Psoas muscle (tissue), 8 donors: ENCODE measurements at places on chromosomes 7 and 10.

- DNase-seq = no peak
Observed at GRCh38 chr10:13018171-13018570, 16.7 kb upstream of the CCDC3 start.

DNA sequence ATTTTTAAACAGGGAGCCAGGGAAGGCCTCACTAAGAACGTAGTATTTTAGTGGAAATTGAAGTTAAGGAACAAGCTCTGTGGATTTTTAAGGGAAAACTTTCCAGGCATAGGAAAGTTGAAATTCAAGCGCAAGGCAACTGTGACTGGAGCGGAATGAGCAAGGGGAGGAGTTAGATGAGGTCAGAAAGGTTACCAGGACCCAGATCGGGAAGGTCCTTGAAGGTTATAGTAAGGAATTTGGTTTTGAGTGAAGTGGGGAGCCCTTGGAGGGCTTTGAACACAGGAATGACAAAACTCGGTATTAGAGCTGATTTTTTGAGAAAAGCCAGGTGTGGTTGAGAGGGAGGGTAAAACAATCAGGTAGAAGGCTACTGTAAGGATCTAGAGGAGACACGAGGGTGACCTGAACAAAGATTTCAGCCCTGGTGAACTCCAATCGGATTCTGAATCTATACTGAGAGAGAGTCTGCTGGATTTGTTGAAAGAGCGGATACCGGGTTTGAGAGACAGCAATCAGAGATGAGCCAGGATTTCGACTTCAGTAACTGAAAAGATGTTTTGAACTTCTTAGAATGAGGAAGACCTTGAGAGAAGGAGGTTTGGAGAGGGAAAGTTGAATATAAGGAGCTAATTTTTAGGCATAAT lies 1013.9 kb downstream of the NRG3 start:
- DNase-seq = no peak

DNA sequence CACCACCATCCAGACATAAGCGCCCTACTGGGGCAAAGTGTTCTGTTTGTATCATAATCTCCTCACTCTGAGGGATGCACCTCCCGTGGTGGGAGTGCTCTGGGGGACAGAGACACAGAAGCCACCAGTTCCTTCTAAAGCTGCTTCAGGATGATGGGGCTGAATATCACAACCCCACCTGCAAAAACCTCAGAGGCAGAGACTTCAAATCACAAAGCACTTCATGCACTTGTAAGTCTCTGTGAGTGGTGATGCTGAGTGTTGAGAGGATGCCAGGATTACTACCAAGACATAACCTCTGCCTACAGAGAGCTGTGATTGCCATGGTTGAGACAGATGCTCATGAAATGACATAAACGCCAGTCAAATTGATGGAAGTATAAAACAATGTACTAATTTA lies 255.5 kb downstream of the CALN1 start:
- no peak for DNase-seq

DNA sequence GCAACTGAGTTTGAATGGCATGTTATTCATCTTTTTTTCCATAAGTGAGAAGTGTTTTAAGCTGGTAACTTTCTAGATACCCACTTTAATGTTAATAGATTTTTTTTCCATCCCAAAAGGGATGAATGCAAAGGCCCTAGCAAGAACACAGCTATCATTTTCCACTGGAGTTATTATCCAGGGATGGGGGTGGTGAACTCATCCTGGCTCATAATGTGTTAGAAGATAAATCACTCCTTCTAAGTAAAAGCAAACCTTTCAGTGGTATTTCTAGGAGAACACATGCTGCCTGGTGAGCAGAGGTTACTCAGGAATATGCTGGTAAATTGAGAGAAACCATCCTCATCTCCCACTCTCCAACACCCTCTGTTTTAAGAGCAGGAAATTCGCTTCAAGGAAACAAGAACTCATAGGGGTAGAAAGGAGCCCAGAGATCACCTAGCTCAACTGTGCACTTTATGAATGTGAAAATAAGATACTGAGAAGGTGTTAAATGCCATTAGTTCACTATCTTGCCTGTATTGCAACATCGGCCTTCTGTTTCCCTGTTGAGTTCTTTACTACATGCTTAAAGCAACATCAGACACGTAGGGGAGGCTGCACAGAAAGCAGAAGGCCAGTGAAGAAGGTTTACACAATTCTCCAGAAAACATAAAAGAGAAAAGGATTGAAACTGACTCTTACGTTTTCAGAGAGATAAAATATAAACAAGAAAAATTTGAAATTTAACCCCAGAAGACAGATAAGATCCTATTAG lies 264.0 kb upstream of the PRKCQ start:
- DNase-seq = no peak

- no peak for DNase-seq
Observed at GRCh38 chr7:134890246-134891240, 95.8 kb upstream of the AGBL3 start.

- no peak for DNase-seq
Observed at GRCh38 chr7:156106107-156106426, 293.8 kb upstream of the SHH start.

DNA sequence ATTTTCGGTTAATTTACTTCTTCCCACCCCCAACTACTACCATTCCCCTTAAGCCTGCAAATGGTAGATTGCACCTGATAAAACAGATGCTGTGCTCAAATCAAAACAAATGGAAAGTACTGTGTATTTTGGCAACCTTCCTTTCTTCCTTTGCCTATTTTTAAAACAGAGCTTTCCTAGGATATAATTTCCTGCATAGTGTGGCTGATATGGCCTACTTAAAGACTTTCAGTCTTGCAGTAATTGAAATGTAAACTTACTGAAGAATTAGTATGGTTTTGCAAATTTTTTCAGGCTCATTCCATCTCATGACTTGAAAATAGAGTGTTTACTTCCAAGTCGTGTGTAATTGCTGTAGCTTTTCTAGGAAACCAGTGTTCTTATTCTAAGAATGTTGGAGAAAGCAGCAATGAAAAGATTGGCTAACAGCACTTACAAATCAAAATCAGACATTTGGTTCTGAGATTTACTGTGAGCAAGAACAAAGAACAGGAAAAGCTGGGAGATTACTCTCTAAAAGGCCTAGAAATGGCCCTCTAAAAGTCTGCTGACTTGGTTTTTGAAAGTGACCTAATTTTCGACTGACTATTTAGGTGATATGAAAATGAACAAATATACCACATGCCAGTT lies 52.0 kb downstream of the REEP3 start:
- DNase-seq = no peak

DNA sequence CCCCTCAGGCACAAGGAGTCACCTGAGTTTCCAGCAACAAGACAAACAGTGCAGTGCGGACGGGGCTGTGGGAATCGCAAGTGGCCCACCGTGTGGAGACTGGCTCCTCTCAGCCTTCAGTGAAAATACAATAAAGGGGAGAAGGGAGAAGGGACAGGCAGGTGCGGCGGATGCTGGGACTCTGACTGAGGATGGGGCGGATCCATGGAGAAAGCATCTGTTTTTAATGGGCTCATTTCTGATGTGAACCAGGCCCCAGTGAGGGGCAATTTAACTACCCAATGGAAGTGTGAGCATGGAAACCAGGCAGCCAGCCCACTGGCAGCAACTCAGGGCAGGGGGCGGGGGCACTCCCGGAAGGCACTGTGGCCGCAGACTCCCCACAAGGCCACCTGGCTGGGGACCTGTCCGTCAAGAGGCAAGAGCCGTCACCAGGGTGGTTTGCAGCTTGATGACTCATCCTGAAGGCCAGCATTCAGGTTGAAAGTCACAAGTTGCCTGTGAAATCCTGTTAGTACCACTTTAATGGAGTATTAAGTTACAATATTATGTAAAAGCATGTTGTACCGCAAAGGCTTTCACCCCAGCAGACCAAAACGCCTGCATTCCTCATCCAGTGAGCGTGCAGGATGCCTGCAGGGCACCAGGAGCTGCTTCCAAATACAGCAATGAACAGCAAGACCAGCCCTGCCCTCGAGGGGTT lies 476.4 kb downstream of the PTPRN2 start:
- DNase-seq = no peak

DNA sequence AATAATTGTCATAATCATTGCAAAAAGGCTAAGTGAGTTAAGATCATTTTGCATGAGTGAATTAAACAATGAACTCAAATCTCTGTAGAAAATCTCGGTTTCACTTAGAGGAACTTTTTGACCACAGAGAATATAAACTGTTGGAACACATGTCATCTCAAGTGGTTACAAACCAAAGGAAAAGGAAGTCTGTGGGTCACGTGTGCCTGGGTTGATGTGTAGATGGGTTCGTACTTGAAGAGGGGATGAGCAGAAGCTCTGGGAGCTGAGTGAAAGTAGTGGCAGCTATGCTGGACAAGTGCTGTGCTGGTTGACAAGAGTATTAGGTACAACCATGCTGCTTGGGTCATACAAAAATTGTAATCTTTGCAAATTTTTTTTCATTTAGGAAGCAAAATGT lies 35.0 kb downstream of the GLRX3 start:
- no peak for DNase-seq

- DNase-seq = peak; percentile 34
Observed at GRCh38 chr7:155361346-155361680, 63.6 kb downstream of the INSIG1 start.

DNA sequence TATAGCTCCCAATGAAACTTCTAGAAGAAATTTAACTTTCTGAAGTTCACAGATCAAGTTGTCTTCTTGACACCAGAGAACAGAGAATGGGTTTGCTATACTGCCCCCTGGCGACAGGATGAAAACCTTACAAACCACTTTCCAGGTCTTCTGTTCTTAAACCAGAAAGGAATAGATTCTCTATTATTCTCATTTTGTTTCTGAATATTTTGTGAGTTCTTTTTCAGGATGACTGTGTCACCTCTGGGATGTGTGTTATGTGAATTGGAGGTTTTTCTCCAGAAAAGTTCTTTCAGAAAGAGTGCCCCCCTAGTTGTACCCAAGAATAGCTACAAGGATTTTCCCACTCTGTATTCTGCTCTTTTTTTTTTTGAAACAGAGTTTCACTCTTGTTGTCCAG lies 6.3 kb downstream of the IFT22 start:
- DNase-seq = no peak

DNA sequence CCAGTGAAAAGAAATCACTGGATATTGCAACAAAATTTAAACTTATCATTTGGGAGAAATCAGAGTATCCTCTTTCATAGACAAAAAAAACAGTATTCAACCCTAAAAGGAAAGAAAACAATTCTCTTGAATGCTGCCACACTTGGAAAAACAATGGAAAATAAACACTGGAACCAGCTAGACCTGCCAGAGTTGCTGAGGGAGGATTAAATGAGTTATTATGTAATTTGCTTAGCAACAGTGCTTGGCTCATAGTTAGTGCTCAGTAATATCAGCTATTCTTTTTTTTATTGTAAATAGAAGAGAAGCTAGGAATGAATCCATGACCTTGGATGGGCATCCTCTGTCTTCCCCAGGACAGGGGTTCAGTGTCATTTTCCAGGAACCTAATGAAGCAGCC lies 11.0 kb upstream of the ZNF273 start:
- DNase-seq = no peak

DNA sequence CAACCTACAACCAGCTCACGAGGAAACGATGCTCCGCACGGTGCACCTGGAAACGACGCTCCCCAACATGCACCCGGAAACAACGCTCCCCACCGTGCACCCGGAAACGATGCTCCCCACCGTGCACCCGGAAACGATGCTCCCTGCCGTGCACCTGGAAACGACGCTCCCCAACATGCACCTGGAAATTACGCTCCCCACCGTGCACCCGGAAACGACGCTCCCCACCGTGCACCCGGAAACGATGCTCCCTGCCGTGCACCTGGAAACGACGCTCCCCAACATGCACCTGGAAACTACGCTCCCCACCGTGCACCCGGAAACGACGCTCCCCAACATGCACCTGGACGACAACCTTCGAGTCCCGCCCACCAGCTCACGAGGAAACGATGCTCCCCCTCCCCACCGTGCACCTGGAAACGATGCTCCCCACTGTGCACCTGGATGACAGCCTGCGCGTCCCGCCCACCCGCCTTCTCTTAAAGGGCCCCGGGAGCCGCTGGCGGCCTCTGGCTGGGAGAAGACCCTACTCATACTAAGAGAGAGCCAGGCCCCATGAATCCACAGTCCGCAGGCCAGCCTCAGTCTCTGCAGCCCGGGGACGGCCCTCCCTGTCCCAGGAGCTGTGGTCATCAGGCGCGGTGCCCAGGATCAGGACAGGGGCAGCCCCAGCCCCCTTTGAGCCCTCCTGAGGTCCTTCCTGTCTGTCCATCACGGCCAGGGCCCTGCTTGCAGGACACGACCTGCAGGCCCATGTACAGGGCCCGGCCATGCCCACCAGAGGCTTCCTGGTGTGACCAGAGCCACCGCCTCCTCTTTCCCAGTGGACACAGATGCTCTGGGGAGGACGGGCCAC lies 98.3 kb downstream of the PDGFA start:
- DNase-seq = peak; percentile 35

- DNase-seq = no peak
Observed at GRCh38 chr10:83252596-83252995, 886.7 kb upstream of the GHITM start.

GRCh38 chr10:78915190-78915518 lies 153.6 kb upstream of the ZMIZ1 start:
- no peak for DNase-seq

DNA sequence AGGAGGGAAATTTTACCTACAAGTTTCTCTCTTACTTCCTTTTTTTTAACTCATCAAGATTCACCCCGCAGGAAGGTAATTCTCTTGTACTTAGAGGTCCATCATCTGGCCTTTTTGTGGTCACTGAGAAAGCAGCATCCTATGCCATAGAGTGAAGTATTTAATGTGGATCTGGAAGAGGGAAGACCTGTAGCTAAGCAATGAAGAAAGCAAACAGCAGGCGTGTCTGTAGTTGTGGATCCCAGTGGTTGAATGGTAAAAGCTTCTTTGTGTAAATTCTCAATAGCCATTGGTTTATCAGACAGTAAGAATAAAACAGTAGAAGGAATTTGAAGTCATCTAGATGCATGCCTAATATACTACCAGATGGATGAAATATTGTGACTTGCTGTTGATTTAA lies 196.4 kb downstream of the ANKRD7 start:
- no peak for DNase-seq

DNA sequence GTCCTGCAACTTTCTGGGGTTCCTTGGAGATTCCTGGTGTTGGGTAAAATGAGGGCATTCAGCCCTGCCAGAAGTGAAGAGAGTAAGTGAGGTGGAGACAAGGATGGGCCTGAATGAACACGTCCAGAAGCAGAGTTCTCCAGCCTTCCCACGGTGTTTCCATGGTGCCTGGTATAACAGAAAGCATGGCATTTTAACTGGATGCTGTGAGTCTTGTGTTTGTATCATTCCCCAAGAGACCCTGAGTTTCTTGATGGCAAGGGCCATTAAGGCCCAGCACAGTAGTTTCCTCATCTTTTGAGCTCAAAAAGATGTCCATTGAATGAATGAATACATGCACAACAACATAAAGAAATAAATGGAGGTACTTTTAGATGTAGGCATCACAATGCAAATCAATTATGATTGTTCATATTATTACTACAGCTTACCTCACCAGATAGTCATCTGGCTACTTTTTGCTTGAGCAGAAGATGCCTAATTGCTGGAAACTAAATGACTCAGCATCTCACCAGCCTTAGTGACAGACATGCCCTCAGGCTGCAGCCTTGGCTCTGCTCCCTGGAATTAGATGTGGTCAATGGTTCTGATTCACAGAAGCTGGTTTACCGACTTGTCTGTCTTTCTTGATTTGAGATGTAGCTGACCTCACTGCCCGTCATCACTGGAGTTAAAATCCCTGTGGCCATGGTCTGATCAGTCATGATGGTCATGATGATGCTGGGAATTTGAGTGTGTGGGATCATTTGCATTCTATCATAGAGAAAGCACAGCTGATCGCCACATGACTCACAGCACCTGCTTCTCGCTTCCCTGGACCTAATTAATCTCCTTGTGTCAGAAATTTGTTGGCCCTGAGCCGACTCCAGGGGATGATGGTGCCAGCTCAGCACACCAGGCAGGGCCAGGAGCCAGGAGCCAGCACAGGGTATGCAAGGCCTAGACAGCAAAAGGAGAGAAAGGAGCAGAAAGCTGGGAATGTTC lies 83.9 kb downstream of the CXCL12 start:
- DNase-seq = no peak
